Psoas muscle (tissue), 8 donors: ENCODE measurements at places on chromosomes 12 and 14. TPM values are rescaled to one million over a fixed set of nuclear protein-coding genes. Genes with fewer than 3 reads are reported as not detected.

DNA sequence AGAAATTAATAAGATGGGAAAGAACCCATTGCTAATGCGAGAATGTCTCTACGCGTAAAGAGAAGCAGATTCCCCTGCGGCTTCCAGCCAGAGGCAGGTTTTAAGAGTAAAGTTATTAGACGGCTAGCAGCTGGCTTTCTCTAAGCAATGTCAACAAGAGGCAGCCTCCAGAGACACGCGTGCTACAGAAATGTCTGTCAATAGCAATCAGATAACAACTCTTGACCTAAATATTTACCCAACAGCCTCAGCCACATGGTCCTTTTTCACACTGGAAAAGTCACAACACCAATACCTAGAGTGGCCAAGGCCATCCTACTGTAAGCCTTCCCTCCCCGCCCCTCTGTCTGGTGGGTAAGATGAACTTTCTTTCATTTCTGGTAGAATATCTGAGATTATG is 146.0 kb upstream of the SFSWAP start:
- H3K4me1 ChIP-seq, result no peaks in the 10 kb centered on the region
- no peaks in the 10 kb centered on the region for H3K36me3 ChIP-seq
- peaks cover 11% of the 10 kb centered on the region for H3K27me3 ChIP-seq
- no peak overlapping the region for H3K4me3 ChIP-seq
- DNase-seq, result no peak
- no peak overlapping the region for H3K27ac ChIP-seq

TUNAR gene
- not detected for total RNA-seq

DNA sequence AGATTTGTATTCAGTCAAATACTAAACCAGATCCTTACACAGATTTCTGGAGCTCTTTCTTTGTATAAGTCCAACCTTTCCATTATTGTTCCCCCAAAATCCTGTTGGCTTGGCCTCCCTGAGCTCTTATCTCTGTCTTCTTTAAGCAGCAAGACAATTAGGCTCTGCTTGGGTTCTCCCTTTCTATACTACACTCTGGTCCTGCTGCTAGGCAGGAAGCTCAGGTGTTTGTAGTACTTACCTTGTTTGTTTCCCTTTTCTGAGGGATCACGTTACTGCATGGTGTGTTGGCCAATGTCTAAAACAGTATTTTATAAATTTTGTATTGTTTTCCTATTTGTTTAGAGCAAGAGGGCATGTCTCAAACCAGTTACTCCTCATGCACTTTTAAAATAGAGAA is 192.9 kb downstream of the PRKD1 start:
- no peaks in the 10 kb centered on the region for H3K27me3 ChIP-seq
- no peak overlapping the region for H3K27ac ChIP-seq
- H3K4me1 ChIP-seq, result no peaks in the 10 kb centered on the region
- H3K4me3 ChIP-seq, result no peak overlapping the region
- no peaks in the 10 kb centered on the region for H3K36me3 ChIP-seq
- DNase-seq, result no peak

DNA sequence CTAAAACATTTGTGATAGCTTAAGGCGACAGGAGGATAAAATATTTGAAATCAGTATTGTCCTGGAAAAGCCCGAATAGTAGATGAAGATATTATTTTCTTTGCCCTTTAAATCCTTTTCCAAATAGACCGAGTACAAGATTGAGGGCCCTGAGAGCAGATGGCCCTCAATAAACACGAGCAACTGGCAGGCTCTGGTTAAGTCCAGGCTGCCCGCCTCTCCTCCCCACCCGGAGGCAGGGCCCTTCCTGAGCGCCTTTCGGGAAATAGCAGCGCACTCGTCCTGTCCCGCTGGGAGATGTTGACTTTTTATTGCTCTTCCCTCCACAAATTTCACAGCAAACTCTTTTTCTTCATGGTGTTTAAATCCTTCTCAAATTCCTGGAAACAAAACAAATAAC is 50.8 kb upstream of the MAX start:
- no peak overlapping the region for H3K4me3 ChIP-seq
- H3K36me3 ChIP-seq, result no peaks in the 10 kb centered on the region
- H3K4me1 ChIP-seq, result peaks cover 10% of the 10 kb centered on the region
- no peak overlapping the region for H3K27ac ChIP-seq

GRCh38 chr14:21734457-21735074 is 60.9 kb upstream of the OR4E1 start:
- DNase-seq, result no peak
- H3K27ac ChIP-seq, result no peak overlapping the region
- no peaks in the 10 kb centered on the region for H3K27me3 ChIP-seq
- H3K4me1 ChIP-seq, result no peaks in the 10 kb centered on the region
- H3K4me3 ChIP-seq, result no peak overlapping the region

PLBD2 gene
- 19.8 TPM for total RNA-seq

OXA1L gene
- 137 TPM for total RNA-seq

- no peak overlapping the region for H3K4me3 ChIP-seq
- H3K27me3 ChIP-seq, result no peaks in the 10 kb centered on the region
- no peaks in the 10 kb centered on the region for H3K4me1 ChIP-seq
- DNase-seq, result no peak
- no peak overlapping the region for H3K27ac ChIP-seq
Observed at GRCh38 chr14:81723956-81724355, 190.3 kb upstream of the SEL1L start.

DNA sequence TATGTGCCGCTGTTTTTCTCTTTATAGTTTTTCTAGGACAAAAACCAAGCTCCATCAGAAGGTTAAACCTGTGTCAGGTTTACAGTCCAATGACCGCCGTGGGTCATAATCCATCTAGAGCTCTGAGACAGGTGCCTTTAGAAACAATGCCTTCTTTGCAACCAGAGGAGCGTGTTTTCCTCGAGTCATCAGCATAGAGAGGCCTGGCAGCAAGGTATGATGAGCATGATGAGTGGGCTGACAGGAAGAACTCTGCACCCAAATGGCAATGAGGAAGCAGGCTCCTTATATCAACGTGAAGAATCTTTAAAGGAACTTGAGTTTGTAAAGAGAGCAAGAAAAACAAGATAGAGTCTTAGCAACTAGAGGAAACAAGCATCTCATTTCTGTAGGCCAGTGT is 60.5 kb upstream of the NUDT4 start:
- DNase-seq, result no peak
- peaks cover 4% of the 10 kb centered on the region for H3K4me1 ChIP-seq
- H3K36me3 ChIP-seq, result no peaks in the 10 kb centered on the region

KRT73 gene
- total RNA-seq, result not detected

GRCh38 chr12:685388-685787 is 22.1 kb upstream of the NINJ2 start:
- no peak for DNase-seq
- no peaks in the 10 kb centered on the region for H3K36me3 ChIP-seq
- no peak overlapping the region for H3K4me3 ChIP-seq
- no peak overlapping the region for H3K27ac ChIP-seq
- H3K27me3 ChIP-seq, result no peaks in the 10 kb centered on the region

GRCh38 chr12:110348431-110349059 is 55.0 kb downstream of the ANAPC7 start:
- DNase-seq, result no peak
- H3K27ac ChIP-seq, result peak overlapping the region; percentile 20
- H3K4me3 ChIP-seq, result no peak overlapping the region
- H3K36me3 ChIP-seq, result peaks cover 81% of the 10 kb centered on the region
- H3K4me1 ChIP-seq, result no peaks in the 10 kb centered on the region

DNA sequence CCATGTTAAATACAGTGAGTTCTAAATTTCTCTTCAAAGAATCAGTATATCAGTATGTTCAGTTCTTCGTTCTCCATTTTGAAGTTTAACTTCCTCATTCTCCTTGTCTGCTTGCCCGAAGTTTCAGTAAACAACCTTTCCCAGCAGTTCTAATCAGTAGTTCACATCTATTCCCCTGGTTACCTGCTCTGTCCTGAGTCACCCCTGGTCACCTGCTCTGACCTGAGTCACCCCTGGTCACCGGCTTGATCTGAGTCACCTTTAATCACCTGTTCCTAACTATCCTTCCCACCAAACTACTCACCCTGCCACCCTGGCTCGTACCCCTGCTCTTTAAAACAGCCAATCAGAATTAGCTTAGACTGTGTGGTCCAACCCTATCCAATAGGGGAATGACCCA is 9.4 kb upstream of the OR10G3 start:
- no peak for DNase-seq
- no peaks in the 10 kb centered on the region for H3K4me1 ChIP-seq
- no peak overlapping the region for H3K4me3 ChIP-seq
- H3K27me3 ChIP-seq, result no peaks in the 10 kb centered on the region
- H3K27ac ChIP-seq, result no peak overlapping the region

DNA sequence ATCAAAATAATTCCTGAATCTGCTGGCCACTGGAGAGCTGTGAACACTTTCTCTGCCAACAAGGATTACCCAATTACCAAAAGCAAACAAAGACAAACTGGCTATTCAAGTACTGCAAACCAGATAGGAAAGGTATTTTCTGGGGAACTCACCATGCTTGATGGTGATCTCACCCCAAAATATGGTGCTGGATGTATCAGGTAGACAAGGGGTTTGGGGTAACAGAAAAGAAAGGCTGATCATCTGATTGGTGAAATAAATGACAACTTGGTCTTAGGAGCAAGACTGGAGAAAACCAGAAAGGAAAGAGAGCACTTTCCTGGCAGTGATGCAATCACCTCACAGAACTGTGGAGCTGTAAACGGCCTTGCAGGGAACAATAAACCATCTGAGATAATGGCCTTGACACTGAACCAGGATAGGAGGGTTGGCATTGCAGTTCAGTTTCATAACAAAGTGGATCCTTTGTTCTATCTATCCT is 31.0 kb upstream of the NPFF start:
- H3K4me1 ChIP-seq, result no peaks in the 10 kb centered on the region
- no peak for DNase-seq
- H3K27me3 ChIP-seq, result no peaks in the 10 kb centered on the region
- no peak overlapping the region for H3K4me3 ChIP-seq
- no peak overlapping the region for H3K27ac ChIP-seq

SMCO2 gene
- not detected for total RNA-seq

- DNase-seq, result no peak
- H3K36me3 ChIP-seq, result no peaks in the 10 kb centered on the region
- no peak overlapping the region for H3K4me3 ChIP-seq
- no peak overlapping the region for H3K27ac ChIP-seq
Observed at GRCh38 chr14:96217376-96217913, 12.8 kb downstream of the BDKRB2 start.

GRCh38 chr14:90547250-90547649 is 150.4 kb downstream of the CALM1 start:
- H3K4me3 ChIP-seq, result no peak overlapping the region
- peak overlapping the region; percentile 74 for H3K27ac ChIP-seq
- H3K36me3 ChIP-seq, result no peaks in the 10 kb centered on the region
